ENCODE measurements at places on chromosomes 2 and 18. TPM values are rescaled to one million over a fixed set of nuclear protein-coding genes. Genes with fewer than 3 reads are reported as not detected.

RGPD6 gene
- 10.6 TPM for total RNA-seq

- peak; percentile 93 for DNase-seq
These were observed 100.5 kb downstream of the CDC42EP3 start for GRCh38 chr2:37570773-37571586.

- DNase-seq: no peak
These were observed 79.3 kb upstream of the TGFA start for GRCh38 chr2:70632966-70633365.

DNA sequence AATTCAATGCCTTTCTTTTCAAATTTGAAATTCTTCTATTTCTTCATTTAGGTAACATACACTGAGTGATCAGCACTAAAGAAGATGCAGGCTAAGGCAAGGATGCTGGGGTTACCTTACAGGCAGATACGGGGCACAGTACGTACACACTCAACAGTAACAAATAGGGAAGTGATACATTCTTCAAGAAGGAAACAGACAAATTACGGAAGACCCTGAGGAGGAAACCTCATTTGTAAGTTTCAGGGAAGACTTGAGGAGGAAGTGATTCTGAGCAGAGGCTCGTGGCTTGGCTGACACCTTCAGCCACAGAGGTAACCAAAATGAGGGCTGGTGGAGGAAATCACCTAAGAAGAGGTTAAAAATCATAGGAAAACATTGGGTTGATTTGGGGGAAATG, 1108.3 kb upstream of the KLHL29 start:
- no peak for DNase-seq

DNA sequence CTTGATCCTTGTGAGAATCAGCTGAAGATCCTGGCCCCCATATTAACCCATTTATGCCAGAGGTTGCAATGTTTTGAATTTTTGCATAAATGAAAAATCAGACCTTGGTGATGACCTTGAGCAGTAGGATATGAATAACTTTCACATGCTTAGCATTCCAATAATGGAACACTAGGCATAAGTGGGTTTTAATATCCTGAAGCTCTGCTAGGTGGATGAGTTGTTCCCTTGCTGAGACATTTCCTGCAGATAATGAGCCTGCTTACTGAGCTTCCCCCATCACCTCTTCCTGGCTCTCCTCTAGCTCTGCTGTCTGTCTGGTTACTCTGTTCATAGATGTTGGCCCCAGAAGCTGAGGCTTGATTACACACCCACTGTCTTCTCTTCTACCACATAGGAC, 25.5 kb upstream of the SEC11C start:
- DNase-seq: peak; percentile 14

DNA sequence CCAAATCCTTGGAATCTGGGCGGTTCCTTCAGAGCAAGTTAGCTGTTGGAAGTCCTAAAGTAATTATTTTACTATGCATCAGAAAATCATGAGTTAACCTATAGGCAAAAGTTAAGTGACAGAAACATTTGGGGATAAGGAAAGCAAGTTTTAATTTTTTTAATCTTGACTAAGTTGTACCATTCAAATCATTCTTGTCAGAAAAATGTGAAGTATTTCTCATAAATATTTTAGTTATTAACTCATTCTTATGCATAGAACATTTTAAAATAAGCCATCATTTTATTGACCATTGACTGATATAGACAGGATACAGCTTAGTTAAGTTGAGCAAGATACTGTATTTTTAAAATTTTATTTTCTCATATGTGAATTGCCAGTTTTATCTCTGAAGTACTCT, 98.2 kb upstream of the FOSL2 start:
- no peak for DNase-seq

RSAD2 gene
- not detected for total RNA-seq

GRCh38 chr2:134014196-134014960, 239.5 kb upstream of the MGAT5 start:
- DNase-seq: peak; percentile 93

PLGLB2 gene
- 0.72 TPM for total RNA-seq

TEX44 gene
- not detected for total RNA-seq

DNA sequence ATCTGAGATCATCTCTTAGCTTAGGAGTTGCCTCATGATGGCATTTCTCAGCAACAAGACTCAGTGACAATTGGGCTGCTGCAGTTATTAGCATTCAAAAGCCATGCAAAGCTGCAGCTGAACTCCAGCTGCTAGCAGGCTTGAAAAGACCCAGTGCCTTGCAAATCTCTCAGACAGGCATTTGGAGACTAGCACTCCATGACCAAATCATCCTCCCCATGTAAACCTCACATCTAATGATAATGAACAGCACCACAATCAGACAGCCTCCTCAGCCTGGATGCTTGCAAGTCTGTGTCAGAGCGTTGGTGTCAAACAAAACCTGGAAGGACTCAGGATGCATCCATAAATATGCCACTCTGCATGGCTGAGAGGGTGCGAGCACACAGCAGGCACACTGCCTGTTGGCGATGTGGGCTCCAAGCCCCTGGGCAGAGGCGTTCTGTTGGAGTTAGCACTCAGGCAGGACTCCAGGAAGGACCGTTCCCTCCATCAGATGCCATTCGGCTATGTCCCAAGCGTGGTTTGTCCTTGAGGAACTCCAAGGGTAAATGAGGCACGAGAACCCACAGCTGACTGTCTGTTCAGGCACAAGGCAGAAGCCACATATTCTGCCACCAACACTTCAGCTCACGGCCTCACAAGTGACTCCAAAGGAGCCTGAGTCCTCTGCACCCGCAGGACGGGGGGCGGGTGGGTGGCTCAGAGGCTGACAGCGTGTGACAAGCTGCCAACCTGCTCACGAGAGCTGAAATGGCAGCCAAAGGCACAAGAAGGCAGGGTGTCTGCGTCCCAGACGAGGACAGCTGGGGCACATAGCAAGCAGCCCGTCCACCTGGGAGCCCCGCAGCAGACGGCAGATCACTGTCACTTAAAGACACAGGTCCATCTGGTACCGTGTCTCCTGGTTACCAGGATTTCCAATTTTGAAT, 183.8 kb downstream of the MYT1L start:
- DNase-seq: no peak

RAB6D gene
- total RNA-seq: not detected

- DNase-seq: no peak
These were observed 342.2 kb upstream of the HS6ST1 start for GRCh38 chr2:128660836-128661235.

- peak; percentile 77 for DNase-seq
These were observed at the start of gene ATP5F1A for GRCh38 chr18:46097801-46098615. TSS of gene ATP5F1A (minus strand) at chr18:46098296. CDS start at chr18:46098231, 65 bp downstream.

GRCh38 chr2:197310987-197311420, 424 bp upstream of the ANKRD44 start:
- DNase-seq: no peak
